Activated naive CD8-positive, alpha-beta T cell treated with anti-CD3 and anti-CD28 coated beads, Interleukin-2, amount 50 U/mL, for 24 hours (primary cell): ENCODE measurements at places on chromosomes 11 and 22.

DNA sequence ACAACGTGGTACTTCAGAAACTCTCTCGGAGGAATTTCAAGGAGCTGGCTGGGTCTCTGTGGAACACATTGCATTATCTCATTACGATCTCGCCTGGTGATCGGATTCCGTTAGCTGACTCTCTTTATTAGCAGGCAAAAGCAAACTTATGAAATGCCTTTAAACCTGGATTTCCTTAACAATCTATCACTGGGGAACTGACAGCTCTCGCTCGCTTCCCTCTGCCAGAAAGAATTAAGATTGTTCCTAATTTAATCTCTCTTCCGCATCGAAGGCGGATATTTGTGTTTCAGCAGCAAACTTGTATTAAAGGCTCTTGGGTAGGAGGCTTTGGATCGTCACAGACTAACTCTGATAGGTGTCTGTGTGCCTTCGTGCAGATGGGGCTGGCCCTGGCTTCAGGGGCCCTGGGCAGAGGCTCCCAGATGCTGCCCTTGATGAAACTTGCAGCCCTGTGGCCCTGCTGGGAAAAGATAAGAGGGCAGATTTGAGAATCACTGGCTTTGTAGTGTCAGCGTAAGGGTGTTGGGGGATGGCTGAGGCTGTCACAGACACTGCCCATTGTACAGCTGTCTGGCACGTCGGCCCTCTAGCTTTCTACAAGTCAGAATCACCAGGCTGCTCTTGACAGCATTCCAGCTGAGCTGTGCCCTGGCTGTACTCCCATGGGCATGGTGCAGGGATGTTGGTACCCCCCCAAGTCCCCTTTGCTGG is 162.2 kb upstream of the NECTIN1 start:
- no peak for DNase-seq

- DNase-seq = no peak
Observed at GRCh38 chr22:24697621-24698082, 76.9 kb downstream of the PIWIL3 start.

DNA sequence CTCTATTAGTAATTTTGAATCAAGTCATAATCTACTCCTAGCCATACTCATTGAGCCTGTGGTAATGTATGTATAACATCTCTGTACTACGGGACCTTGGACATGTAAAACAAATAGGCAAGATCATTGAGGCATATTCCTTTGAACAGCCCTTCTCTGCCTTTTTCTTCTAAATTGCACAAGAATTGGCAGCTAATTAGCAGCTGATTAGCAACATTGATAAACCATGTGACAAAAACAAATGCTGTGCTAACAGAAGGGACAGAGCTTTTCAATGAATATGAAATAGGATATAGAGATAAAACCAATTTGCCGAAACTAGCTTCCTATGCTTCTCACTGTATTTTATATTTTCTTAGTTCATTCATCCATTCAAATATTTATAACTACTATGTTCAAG is 1474.2 kb downstream of the FAM181B start:
- DNase-seq = no peak

DNA sequence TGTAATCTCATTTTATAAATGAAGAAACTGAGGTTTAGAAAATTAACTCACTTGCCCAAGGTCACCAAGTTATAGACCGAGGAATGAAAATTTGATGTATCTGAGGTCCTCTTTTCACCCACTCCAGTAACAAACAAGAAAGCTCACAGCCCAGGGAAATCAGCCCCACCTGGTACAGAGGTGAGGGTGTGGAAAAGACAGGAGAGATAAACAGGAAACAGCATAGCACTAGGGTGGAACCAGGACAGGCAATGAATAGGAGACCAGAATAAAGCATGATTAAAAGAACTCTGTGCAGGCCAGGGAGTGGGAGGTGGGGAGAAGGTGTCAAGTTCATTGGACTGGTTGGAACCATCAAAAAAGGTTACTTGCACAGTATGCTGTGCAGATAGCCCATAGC is 46.2 kb upstream of the SMCO4 start:
- DNase-seq = no peak

GRCh38 chr22:37979782-37980181 is 4.6 kb downstream of the SOX10 start:
- DNase-seq = no peak

DNA sequence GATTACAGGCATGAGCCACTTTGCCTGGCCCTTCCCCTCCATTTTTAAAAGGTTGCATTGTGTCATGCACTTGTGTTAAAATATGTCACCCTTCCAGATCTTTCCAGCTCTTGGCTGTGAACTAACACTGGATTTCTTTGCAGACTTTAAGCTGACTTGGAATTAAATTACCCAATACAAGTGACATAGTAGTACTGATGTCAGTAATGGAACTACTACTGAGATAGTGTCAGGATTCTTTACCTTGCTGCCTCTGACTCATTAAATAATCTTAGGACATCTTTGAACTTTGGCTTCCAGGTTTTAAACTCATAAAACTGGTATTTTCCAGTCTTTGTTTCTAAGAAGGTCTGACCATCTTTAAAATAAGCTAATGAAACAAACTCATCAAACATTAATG is 51.8 kb upstream of the OR4B1 start:
- DNase-seq = no peak

GRCh38 chr11:118144301-118145268 is 8.0 kb downstream of the SCN4B start:
- no peak for DNase-seq

- DNase-seq = no peak
Observed at GRCh38 chr22:38433871-38434270, 21.1 kb downstream of the KCNJ4 start.

DNA sequence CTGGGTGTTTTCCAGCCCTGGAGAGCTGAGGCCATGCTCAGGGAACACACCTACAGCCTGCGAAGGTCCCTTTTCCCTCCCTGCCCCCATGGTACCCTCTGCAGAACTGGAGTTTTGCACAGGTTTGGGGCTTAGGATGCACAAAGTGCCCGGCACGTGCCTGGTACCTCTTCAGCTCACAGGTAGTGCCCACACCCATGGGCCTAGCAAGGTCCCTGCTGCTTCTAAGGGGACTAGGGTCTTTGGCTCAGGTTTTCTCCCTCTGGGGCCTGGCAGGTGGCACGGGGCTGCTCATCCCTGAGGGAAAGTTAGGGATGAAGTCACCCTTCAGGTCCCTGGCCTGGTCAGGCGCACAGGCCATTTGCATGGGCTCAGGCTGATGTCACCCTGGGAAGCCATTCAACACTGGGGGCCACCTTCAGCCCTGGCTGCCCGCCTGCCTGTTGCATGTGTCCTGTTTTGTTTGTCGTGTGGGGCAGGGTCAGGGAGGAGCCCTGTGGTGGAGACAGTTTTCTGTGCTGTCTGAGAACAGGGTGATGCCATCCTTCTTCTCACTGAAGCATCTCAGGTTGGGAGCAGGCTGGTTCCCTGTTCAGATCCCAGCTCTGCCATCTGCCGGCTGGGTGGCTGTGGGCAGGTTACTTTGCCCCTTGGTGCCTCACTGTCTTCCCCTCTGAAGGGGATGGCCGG is 68.3 kb upstream of the CRYBB3 start:
- DNase-seq = no peak

DNA sequence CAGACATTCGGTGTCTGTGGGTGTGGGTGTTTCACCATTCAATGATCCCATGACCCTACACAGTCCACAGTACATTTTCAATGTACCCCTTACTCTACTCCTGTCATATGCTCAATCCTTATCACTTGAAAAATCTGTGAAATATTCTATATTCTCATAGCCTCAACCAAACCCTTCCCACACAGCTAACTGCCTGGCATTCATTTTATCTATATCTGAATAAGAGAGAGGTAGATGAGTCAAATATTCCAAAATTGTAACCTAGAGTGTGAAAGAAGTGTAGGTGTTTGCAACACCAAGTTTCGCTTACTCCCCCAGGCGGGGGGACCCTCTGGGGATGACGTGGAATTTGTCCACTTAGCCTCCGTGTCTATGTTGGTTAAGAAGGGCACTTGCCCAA is 354.8 kb downstream of the ETS1 start:
- DNase-seq = peak; percentile 69

DNA sequence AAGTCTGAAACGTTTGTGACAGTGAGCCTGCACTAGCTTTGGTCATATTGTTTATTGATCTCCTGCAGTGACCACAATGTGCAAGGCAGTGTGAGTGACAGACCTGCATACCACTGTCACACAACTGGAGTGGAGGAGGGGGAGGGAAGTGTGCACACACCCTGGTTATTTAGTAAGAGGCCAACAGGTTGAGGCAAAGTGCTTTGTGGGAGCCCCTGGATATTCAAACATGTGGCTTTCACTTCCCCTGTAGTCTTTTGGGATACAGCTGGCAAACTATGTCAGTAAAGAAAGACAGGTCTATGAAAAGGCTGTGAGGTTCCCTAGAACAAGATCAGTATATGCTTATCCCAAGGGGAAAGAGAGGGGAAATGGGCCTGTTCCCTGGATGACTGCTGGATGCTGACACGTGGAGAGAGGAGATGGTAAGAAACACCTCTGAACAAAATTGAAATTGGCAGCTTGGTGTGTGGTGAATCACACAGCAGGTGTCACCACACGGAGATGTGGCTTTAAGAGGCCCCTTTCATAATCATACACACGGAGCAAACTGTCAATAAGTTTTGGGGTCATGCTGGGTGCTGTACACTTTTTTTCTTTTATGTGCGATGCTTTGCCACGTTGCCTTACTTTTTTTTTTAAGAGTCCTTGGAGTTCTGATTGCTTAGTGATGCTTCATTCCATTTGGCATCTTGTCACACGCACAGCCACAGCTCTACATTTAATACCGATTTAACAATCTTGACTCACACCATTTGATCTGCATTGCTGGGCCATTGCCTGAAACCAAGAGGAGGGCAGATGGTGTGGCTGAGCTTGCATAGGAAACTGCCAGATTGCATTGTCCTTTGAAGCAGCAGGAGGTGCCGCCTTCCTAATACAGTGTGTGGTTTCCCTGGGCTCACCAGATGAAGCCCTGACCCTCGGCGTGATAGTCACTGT is 11.3 kb downstream of the OSBP2 start:
- DNase-seq = no peak

- no peak for DNase-seq
Observed at GRCh38 chr11:109864834-109865547, 228.2 kb upstream of the ZC3H12C start.

DNA sequence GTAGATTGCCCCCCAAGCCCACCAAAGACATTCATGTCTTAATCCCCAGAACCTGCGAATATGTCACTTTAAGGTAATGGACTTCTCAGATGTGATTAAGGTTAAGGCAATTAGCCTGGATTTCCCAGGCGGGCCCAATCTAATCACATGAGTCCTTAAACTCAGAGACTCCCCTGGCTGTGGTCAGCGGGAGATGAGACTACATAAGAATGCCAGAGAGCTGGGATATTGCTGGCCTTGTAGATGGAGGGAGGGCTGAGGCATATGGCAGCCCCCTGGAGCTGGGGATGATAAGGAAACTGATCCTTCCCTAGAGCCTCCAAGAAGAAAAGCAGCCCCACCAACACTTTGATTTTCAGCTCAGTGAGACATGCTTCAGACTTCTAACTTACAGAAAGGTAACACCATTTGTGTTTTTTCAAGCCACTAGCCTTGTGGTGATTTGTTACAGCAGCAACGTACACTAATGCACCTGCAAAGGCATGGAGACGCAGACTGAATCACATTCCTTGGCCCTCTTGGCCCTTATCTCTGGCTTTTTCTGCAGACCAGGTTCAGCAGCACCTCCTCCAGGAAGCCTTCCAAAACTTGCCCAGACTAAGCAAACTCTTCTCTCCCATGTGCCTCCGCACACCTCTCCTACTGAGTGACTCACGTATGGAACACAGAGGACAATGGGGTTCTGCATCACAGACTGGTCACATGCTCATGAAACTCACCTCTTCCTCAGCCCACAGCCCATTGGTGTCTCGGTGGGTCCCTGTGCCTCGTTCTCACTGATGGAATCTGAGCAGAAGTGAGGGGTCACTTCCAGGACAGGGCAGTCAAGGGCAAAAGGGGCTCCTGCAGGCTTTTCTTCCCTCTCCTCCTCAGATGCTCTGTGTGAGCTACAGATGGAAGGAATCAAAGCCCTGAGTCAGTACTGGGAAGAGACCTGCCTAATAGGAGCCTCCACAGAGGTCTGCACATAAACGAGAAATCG is 86.3 kb upstream of the HMGXB4 start:
- DNase-seq = no peak

GRCh38 chr11:17734986-17735817 is 621 bp downstream of the KCNC1 start:
- DNase-seq = peak; percentile 52

- no peak for DNase-seq
Observed at GRCh38 chr11:76051937-76052336, 154.4 kb downstream of the WNT11 start.

DNA sequence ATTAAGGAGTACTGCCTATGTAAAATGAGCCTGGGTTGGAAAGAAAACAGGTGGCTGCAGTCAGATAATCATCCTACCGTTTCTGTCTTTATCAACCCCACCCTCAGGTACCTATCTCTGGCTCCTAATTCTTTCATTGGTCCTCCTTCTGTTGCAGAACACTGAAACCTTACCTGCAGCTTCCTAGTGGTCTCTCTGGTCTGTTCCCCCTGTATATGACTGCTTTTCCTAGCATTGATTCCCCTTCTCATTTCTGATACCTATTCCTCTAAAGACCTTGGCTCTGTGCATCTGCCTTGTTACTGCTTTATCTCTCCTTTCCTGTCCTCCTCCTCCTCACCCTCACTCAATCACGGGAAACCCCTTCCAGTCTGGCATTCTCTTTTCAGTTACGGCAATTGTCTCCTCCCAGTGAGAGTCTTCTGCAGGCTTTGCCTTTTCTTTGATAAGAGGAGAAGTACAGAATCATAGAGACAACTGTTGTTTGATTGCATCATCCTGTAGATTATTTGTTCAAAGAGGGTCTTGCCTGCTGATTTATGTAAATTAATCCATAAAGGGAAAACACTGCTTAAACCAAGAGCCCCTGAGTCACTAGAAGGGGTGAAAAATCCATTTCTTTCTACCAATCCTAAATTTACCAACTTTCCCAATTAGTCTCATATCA is 301.2 kb downstream of the AASDHPPT start:
- DNase-seq = no peak

DNA sequence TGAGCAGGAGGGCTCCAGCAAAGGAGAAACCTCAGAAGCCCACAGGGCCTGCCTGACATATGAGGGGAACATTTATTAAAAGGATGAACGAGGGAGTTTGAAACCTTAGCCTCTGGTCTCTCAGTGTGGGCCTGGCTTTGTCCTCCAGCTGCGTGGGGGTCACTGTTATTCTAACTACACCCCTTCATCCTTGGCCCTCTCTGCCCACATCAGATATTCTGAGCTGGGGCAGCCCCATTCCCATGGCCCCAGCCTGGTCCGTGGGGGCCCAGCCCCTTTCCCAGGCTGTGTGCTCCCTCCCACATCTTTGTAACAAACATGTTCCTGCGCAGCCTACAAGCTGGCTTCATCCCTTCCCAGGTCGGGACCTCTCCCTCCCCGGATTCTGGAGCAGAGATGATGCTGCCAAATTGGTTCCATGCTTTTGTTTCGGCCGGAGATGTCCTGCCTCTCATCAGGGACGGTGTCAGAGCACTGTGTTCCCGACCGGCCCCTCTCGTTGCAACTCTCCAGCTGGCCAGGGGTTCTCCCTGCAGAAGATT is 4.0 kb downstream of the FXYD6 start:
- no peak for DNase-seq

GRCh38 chr11:100827934-100828661 is 141.0 kb downstream of the ARHGAP42 start:
- no peak for DNase-seq
